ENCODE measurements at places on chromosomes 5 and 9. TPM values are rescaled to one million over a fixed set of nuclear protein-coding genes. Genes with fewer than 3 reads are reported as not detected.

The KCNIP1 gene
- not detected for total RNA-seq

The CCDC152 gene
- not detected for total RNA-seq

The PCDHGA1 gene
- 0.31 TPM for total RNA-seq

The SPATA31A3 gene
- total RNA-seq = not detected

The C1QTNF2 gene
- total RNA-seq = 0.16 TPM

The CENPK gene
- total RNA-seq = 27.9 TPM

The MZB1 gene
- total RNA-seq = not detected

The CSNK1G3 gene
- total RNA-seq = 15.2 TPM

The ACOT12 gene
- total RNA-seq = not detected

The DBH gene
- not detected for total RNA-seq

The CSF1R gene
- total RNA-seq = 0.28 TPM

The SAXO1 gene
- not detected for total RNA-seq

The DMRT3 gene
- total RNA-seq = not detected

The CTSV gene
- 13.4 TPM for total RNA-seq

The RNF183 gene
- not detected for total RNA-seq

The KLF9 gene
- 3.0 TPM for total RNA-seq

The PCDHA12 gene
- total RNA-seq = 3.4 TPM

The EPB41L4B gene
- total RNA-seq = 21.3 TPM

The PDE6A gene
- total RNA-seq = 0.25 TPM

The SELENOP gene
- 0.49 TPM for total RNA-seq

The STK10 gene
- total RNA-seq = 22.1 TPM

The THBS4 gene
- not detected for total RNA-seq

The TMEM215 gene
- total RNA-seq = 0.03 TPM

The PCDHB7 gene
- not detected for total RNA-seq

The CKMT2 gene
- total RNA-seq = not detected

The SLC6A7 gene
- total RNA-seq = not detected

The FAM170A gene
- total RNA-seq = not detected

The HTR1A gene
- total RNA-seq = not detected

The SPINK4 gene
- not detected for total RNA-seq

The HSD17B3 gene
- total RNA-seq = not detected

The FASTKD3 gene
- 17.0 TPM for total RNA-seq

The TEX48 gene
- total RNA-seq = not detected

The GPR151 gene
- total RNA-seq = not detected

The CDH12 gene
- not detected for total RNA-seq

The PHYKPL gene
- 7.7 TPM for total RNA-seq

The CDKN2B-AS1 gene
- not detected for total RNA-seq

The SPATA31E1 gene
- not detected for total RNA-seq

The ANKRD34B gene
- total RNA-seq = not detected

The TOR4A gene
- 28.3 TPM for total RNA-seq
